Ureter (tissue), 1 donor: ENCODE measurements at places on chromosomes 11 and 22. TPM values are rescaled to one million over a fixed set of nuclear protein-coding genes. Genes with fewer than 3 reads are reported as not detected.

DNA sequence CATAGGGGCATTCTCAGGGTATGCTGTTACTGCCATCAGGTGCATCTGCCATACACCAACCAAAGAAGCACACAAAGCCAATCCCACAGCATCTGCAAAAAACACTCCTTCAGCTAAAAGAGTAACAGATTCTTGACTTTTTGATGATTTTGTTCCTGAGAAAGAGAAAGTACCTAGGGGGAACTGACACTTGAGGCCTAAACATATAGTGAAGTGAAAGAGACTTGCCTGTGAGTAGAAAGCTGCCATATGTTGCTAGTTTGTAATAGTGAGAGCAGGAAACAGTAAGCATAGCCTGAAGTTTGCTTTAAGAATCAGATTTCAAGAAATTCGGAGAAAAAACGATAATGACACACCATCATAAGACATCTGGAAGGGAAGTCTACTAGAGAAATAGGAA lies 97.9 kb upstream of the CTSC start:
- no peak for DNase-seq

- DNase-seq = no peak
Observed at GRCh38 chr11:15903246-15903645, 453.1 kb downstream of the SOX6 start.

DNA sequence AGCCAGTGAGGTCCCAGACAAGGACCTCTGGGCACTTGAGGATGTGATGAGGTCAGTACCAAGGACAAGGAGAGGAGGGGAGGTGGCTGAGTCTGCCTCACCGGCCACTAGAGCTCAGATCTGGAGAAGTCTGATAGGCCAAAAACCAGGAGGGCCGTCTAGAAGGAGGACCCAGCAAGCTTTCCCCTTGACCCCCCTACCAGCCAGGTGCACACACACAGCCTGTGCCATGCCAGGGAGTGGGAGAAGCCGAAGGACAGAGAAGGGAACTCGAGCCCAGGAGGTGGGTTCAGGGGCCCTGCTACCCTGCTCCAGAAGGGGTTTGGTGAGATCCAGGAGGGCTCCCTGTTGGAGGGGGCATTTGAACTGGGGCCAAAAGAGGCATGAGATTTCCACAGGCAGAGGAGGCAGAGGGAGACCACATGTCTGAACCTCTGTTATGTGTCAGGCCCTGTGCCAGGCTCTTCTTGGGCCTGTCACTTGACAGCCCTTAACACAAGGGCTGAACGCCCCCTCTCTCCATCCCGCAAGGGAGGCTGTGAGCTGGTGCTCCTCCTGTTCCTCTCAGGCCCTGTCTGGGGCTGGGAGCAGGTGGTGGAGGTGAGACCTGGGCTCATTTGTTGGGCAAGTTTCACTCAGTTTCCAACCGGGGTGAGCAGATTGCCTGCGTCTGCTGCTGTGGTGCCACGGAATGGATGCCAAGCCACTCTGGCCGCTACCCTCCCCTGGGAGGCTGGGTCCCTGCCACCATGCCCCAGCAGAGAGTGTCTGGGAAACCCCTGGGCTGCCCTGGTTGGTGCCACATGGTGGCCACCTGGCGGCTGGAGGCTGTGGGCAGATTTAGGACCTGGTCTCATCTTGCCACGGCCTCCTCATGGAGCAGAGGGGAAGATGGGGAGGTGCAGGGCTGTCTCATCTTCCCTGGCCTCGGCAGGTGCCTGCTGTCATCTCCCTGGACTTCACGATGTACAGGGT lies 65.2 kb downstream of the MPPED1 start:
- no peak for DNase-seq

- DNase-seq = no peak
Observed at GRCh38 chr22:16954060-16954403, 54.0 kb downstream of the GAB4 start.

- DNase-seq = no peak
Observed at GRCh38 chr11:125180413-125181305, 16.1 kb downstream of the PKNOX2 start.

GRCh38 chr11:27619763-27620335 lies 80.4 kb downstream of the BDNF start:
- no peak for DNase-seq

GRCh38 chr11:73234471-73235181 lies 16.5 kb downstream of the P2RY2 start:
- no peak for DNase-seq

GRCh38 chr11:2541881-2542361 lies 97.1 kb downstream of the KCNQ1 start:
- no peak for DNase-seq

DNA sequence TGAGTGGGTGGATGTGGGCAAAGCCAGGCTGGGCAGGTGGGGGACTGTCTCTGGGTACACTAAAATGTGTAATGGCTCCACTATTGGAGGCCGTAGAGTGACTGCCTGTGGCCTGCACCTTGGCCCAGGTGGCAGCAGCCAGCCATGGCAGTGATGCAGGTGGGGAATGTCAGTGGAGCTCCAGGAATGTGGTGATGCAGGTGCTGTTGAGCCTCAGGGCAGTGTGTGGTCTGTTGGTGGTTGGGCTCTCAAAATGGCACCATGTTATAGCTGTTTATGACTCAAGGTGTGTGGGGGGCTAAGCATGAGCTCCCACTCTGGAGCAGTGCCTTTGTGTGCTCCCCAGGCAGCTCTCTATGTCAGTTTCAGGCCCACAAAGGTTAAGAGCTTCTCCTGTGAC lies 40.2 kb upstream of the CCDC90B start:
- no peak for DNase-seq

- DNase-seq = no peak
Observed at GRCh38 chr11:45816614-45817013, 11.7 kb downstream of the SLC35C1 start.

DNA sequence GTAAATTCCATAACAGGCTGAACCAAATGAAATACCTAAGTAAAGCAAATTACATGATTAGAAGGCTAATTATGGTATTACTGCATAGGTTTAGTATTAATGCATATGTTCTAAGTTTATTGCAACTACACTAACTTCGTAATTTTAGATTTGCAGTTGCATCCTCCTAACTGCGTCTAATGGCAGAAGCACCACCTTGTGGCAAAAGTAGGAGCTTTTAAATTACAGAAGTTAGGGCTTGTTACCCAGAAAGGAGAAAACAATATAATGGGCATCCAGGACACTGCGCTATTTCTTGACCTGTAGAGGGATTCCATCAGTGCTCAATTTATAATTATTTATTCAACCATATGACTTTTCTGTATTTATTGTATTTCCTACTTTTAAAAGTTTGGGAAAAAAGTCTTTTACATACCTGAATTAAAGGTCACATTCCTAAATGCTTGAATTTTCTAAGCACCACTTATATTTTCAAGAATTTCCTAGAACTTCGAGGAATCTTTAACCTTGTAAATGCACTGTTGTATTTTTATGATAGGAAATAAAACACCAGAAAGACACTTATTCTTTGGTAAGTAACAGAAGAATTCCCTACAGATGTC lies 16.3 kb upstream of the GPR83 start:
- no peak for DNase-seq

- DNase-seq = peak; percentile 72
Observed at GRCh38 chr11:61923166-61924063, 6.0 kb upstream of the RAB3IL1 start.

DNA sequence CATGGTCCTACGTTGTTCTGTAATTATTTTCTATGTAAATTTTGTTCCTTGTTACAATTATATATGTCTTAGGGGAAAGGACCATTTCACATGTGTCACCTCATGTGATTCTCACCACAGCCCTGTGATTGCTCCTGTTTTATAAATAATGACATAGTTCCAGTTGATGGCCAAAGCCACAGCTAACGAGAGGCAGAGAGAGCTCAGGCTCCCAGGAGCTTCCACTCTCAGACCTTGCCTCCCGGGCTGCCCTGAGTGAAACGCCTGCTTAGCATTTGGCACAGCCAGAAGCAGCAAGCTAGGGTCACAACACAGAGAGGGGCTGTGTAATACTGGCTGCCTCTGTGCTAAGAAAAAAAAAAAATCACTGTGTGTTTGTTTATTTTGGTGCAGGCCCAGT lies 5.9 kb downstream of the TMEM121B start:
- no peak for DNase-seq

DNA sequence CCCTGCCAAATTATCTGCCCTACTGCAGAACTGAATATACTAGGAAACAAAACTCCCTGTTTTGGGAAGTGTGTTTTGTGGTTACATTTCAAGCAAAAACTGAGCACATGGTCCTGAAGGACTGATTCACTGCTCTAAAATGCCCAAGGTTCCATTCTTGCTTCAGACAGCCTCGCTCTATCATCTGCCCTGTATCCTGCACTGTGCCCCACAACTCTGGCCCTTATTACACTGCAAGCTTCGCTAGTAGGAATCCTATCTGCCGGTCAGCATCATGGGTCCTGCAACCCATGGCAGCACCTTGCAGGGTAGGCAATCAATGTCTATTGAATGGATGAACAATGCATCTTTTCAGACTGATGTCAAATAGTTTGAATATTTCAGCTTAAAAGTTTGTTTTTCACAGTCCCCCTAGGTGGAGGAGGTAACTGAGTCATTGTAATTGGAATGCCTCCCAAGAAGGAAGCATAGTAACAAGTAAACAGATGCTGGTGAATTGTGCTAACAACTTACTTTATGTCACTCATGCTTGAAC lies 21.3 kb downstream of the LAYN start:
- DNase-seq = no peak

- DNase-seq = peak; percentile 72
Observed at GRCh38 chr22:18075720-18076497, 1.9 kb upstream of the PEX26 start.

- no peak for DNase-seq
Observed at GRCh38 chr22:32444068-32444467, 20.2 kb downstream of the BPIFC start.

- DNase-seq = no peak
Observed at GRCh38 chr11:83945976-83946375, 659.8 kb upstream of the CCDC90B start.

- DNase-seq = no peak
Observed at GRCh38 chr22:49435596-49435995, 392.1 kb downstream of the BRD1 start.

DNA sequence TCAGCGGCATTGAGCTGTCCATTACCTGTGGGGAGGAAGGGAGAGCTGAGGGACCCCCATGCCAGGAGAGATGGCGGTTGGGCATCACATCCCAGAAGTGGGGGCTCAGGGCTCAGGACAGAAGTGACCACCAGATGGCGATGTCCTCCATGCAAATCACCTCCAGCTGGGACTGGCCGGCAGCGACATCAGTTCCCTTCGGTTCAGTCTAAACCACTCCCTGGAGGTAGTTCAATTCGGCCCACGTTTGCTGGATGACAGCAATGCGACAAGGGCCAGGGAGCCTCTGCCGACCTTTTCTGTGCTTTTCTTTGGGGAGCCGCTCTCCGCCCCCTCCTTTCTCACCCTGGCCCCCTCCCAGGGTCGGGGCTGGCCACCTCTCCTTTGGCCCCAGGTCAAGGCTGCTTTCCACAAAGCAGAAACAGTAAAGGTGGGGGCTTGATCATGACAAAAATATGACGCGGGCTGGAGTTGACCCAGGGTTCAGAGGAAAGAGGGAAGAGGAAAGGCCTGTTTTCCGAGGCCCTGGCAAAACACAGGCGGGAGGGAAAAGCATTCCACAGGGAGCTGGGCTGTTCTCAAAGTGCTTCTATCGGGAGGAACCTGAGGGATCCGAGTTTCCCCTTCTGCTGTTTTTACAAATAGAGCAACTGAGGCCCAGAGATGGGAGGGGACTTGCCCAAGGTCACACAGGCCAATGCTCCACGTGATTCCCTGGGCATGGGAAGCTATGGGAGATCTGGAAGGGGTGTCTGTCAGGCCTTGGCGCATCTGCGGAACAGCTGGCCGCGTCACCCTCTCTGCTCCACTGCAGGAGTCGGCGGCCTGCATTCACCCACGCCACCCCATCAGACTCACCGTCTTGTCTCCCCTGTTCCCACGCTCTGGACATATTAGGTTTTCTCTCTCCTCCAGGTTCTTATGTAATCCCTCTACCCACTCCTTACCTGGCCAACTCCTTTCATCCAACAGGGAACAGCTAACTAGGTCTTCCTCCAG lies 54.7 kb downstream of the FBXO7 start:
- peak; percentile 89 for DNase-seq

DNA sequence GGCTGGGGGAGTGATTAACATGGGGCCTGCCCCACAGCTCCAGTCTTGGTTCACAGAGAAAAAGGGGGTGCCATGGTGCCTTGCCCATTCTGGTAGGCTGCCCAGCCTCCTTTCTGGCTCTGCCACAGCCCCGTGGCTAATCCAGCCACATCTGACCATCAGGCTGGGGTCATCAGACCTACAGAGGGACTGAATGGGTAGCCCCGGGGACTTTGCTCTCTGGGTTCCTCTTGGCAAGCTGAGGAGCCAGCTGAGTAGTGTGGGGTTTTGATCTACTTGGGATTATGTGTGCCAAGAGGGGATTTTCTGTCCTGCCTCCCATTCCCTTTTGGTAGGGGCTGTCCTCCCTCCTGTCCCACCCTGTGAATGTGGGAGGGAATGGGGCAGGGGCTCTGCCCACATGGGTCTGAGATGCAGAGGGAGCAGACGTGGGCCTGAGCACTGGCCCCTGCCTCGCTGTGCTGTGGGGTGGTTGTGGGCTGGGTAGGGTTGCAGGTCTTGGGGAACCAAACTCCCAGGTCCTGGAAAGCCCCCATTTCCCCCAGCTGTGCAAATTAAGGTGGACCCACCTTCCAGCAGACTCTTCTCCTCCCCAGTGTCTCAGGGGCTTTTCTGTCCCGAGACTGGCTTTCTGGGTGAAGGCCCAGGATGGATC lies 32.0 kb downstream of the CD82 start:
- no peak for DNase-seq

DNA sequence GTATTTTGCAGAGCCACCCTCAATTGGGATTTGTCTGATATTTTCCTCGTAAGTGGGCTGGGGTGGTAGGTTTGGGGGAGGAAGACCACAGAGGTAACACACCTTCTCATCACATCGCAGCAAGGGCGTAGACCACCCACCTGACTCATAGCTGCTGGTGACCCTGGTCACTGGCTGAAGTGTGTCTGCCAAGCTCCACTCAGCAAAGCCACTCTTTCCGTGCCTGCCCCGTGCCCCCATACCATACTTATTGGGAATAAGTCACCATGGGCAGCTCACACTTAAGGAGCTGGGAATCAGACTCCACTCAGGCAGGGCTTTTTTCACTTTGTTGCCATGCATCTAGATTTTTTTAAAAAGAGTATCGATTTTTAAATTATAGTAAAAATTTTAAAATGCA lies 111.6 kb downstream of the PHF21B start:
- DNase-seq = peak; percentile 29

The SEC14L6 gene
- total RNA-seq = 0.57 TPM

The PICK1 gene
- 63.2 TPM for total RNA-seq

The DRAP1 gene
- total RNA-seq = 54.0 TPM

The SCUBE1 gene
- 19.0 TPM for total RNA-seq

The PTPN5 gene
- 2.6 TPM for total RNA-seq

The CBX6 gene
- 93.8 TPM for total RNA-seq

The XKR3 gene
- total RNA-seq = not detected

The THRSP gene
- not detected for total RNA-seq

The PRDX5 gene
- total RNA-seq = 255 TPM

The PDGFB gene
- 5.9 TPM for total RNA-seq

The UCP3 gene
- 1.9 TPM for total RNA-seq

The CDC42EP1 gene
- total RNA-seq = 33.4 TPM

The AMBRA1 gene
- 56.0 TPM for total RNA-seq
